ENCODE measurements at places on chromosomes 7 and 10.

DNA sequence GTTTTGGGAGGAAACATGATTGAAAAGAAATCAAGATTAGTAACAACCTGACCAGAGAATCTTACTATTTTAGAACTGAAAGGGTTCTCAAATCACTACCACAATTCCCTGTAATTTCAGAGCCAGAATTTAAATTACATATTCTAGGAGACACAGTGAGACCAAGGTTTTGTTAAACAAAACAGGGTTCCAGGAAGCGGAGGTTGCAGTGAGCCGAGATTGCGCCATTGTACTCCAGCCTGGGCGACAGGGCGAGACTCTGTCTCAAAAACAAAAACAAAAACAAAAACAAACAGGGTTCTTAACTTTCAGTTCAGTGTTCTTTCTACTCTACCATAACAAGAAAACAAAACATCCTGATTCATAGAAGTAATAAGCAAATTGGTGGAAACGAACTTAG is 57.6 kb downstream of the SNX13 start:
- no peak for DNase-seq

DNA sequence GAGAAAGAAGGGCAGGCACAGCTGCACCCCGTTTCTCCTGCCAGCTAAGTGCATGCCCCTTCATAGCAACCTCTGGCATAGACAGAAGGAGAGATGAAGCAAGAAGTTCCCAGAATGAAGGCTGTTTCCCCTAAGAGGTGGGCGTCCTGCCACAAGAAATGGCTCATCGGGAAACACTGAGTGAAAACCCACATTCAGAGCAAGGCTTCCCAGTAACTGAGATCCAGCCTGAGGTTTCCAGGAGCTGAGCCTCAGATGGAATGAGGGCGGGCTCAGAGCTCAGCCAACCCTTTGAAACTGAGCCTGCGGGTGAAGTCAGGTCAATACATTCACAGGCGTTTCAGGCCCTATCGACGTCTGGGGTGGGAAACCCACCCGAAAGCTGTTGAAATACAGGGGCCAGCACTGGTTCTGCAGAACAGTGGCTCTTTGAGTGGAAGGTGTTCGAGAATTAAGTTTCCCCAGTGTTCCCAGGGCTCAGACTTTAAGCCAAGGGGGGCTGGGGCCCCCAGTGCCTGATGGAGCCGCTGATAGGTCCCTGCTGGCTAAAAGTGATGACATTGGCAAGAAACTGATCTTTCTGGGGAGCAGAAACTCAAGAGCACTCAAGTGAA is 510.2 kb downstream of the RPS24 start:
- no peak for DNase-seq

GRCh38 chr10:89845541-89846280 is 144.3 kb downstream of the KIF20B start:
- DNase-seq = no peak

GRCh38 chr10:8913720-8914119 is 859.2 kb downstream of the GATA3 start:
- DNase-seq = no peak

DNA sequence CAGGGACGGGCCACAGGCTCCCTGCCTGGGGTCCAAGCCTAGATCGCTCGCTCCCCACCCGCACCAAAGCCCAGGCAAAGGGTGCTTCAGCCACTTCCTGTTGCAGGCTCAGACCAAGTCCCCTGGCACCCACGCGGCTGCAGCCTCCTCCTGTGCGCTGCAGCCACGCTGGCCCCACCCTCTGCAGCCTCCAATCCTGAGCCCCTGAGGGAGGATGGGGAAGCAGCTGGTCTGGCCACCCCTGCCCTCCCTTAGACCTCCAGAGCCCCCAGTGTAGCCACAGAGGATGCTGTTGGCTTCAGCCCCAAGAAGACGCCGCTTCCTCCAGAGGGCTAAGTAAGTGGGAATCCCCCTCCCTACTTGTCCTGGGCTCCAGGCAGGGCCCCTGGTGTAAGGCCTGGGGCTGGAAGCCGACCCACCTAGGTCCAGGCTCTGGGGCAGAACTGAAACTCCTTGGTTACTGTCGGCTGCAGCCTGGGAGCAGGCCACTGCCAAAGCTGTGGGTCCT is 9.4 kb downstream of the LIMK1 start:
- no peak for DNase-seq

- no peak for DNase-seq
Measured at GRCh38 chr7:54796150-54796549, 37.1 kb upstream of the SEC61G start.

DNA sequence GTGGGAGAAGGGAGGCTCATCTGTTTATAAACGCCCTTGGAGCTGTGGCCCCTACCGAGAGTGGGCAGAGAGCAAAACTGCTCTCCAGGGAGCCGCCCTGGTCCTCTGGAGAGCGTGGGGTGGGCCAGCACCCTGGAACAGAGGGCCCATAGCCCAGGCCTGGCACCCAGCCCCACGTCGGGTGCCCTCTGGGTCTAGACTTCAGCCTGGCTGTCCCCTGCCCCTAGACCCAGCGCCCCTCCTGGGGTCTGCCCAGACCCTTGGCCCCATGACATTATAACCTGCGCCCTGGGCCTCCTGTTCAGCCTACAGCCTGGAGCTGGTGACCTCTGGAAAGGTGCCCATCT is 24.7 kb downstream of the GET4 start:
- no peak for DNase-seq

- no peak for DNase-seq
Measured at GRCh38 chr10:72567889-72568640, 57.8 kb downstream of the MICU1 start.

DNA sequence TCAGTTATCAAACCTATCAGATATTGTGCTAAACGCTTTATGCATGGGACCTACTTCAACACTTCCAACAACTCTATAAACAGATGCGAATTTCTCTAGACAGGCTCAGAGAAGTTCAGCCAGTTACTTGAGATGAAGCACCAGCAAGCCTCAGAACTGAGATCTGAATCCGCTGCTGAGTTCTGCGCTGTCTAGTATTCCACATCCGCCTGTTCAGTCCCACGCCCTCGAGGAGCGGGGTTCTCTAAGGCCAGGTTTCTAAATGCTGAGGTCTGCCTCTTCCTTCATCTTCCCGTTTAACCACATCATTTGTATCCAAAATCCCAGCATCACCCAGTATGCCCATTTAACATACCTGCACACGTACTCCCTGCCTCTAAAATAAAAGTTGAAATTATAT is 297.8 kb upstream of the ZNF32 start:
- no peak for DNase-seq

DNA sequence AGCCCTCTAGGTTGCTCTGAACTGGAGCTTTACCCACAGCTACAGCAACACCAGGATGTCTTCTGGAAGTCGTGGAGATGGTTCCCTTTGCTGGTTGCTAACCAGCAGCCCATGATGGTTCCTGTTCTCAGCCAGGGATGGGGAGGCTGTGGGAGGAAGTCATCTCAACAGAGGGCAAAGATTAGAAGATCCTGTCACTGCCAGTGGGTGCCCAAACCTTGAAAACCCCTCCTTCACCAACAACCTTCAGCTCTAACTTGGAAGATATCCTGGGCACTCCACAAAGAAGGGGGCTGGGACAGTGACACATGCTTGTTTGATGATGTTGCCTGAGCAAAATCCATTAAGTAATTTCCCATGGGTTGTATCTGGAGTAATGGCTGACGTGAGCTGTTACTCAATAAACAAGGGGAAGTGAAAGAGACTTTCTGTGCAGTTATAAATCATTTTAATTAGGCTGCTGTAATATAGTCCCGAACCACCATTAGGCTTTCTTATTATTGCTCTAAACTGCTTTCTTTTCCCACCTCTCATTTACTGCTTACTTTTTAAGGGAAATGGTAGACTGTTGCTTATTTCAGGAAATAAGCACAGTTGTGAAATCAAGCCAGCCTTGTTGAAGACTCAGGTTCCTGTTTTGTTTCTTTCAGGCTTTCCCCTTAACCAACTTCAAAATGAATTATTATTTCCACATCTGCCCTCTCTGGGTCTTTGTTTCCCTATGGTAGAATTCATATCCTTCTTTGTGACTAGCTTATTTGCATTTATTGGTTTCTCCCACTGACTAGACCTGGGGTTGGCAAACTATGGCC is 124.8 kb downstream of the PPP1R17 start:
- DNase-seq = no peak

GRCh38 chr10:132626761-132627665 is 89.4 kb downstream of the INPP5A start:
- DNase-seq = no peak

DNA sequence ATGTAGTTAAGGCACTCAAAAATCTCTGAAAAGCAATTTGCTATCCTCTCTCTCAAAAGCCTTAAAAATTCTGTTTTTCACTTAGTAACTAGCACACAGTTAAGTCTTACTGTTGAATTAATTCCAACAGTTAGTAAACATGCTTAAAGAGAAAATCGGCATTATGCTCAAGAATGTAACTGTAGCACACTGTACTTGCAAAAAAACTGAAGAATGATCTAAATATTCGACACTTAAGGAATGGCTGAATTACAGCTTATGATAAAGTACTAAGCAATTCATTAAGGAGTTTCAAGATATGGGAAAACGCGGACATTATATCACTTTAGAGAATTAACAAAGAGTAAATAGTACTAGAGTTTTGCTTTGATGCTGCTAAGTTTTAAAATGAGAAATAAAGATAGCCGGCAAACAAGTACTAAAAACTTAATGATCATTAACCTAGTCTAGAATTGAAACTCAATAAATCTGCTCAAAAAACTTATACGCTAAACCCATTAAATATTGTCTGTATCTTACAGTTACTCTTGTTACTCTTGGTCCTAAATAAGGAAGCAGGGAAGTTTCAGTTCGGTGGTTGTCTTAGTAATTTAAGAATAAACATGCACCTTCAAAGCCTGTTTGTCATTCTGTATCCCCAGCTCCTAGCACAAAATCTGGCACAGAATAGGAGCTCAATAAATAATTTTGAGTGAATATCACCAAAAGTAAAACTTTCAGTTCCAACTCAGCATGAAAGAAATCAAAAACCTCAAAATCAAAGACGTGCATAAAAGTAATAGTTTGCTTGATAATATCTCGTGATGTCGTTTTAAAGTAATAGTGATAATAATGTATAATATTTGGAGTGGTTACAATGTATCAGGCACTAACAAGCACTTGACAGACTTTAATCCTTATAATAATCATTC is 1.2 kb downstream of the TRDMT1 start:
- no peak for DNase-seq

DNA sequence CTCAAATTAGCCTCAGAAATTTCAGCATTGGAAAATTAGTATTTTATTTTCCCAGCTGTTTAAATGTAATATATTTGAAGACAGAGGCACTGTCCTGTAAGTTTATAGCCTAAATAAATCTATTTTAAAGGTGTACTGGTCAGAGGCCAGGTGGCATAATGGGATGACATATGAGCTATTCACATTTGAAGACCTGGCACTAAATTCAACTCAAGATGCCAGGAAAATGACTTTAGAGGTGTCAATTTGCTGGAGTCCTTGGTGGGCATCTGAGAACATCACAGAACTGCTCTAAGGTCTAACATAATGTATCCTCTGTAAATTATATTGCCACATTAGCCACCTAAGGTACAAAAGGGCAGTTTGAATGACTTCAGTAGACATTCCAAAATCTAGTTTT is 348.9 kb upstream of the BMPER start:
- no peak for DNase-seq

DNA sequence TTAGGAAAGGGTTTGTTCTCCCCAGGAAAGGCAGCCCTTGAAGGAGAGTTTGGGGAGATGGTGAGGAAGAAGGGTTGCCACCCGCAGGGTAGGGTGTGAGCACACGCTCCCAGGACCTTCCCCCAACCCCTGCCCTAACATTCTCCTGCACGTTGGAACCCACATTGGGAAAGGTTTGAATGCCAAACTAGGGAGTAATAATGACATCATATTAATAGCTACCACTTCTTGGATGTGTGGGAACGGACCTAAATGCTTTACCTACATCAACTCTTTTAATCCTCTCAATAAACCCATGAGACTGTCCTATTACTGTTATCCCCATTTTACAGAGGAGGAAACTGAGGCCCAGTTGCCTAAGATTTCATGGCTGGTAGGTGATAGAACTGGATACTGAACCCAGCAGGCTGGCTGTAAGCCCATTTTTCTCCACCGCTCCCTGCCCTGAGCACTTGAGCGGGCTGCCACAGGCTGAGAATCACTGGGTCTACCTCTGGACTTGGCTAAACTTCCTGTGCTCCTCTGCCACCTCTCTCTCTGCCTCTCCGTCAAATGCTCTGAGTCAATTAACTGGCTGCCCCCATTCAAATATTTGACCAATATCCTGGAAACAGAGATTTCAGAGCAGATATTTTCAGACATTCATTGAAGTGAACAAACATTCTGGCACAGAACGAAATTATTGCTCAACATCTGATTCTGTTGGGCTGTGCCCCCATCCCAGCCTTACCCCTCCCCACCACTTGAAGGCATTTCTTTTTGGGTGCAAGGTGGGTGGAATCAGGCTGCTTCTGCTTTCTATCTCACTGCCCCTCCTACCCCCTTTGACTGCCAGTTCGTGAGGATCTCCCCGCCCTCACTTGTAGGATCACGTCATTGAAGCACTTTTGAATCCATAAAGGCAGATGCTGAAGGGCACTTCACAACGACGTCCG is 129.7 kb downstream of the C10orf105 start:
- DNase-seq = no peak

- DNase-seq = no peak
Measured at GRCh38 chr10:5731559-5731958, 46.9 kb downstream of the TASOR2 start.

- DNase-seq = no peak
Measured at GRCh38 chr7:1114505-1114904, 26.6 kb downstream of the GPER1 start.

DNA sequence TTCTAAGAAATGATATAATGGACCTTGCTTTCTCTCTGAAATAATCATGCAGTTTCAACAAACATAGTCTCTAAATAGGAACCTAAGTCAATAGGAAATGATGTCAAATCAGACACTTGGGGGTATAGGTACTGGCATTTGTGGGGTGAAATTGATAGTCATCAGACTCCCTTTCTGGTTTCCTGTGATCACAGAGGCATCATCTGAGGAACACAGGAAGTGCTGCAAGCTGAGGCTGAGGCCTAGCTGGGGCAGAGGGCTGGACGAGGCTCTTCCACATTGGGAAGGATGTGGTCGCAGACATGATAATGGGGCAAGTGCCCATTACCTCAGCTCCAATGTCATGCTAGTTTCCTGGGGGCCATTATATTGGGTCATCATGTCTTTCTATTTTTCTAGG is 33.5 kb upstream of the TARP start:
- no peak for DNase-seq

DNA sequence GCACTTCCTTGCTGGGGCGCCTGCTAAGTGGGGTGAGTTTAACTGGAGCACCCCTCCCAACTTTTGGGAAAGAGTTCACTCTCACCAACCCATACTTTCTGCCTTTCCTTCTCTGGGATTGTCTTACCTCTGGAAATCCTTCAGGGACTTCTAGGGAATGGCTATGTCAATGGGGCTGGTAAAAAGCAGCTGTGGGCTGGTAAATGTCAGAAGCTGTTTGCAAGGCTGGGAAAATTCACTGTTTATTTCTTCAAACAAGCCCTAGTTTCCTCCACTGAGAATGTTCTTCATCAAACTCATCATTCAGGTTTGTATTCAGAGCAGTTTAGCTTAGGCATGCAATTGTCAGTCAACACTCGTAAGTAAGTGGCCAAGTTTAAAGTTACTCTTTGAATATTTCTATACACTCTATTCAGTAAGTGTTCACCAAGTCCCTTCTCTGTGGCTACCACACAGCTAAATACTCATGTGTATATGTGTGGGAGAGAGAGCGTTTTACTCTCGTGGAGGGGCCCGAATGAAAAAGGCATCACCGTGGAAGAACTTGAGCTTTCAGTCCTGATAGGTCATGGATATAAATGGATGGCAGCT is 654.8 kb downstream of the LRMDA start:
- no peak for DNase-seq

Measured in activated T-helper 1 cell treated with anti-CD3 and anti-CD28 coated beads, Interleukin-2, amount 50 U/mL, for 16 hours (primary cell).